ENCODE measurements at places on chromosomes 1 and 21.

DNA sequence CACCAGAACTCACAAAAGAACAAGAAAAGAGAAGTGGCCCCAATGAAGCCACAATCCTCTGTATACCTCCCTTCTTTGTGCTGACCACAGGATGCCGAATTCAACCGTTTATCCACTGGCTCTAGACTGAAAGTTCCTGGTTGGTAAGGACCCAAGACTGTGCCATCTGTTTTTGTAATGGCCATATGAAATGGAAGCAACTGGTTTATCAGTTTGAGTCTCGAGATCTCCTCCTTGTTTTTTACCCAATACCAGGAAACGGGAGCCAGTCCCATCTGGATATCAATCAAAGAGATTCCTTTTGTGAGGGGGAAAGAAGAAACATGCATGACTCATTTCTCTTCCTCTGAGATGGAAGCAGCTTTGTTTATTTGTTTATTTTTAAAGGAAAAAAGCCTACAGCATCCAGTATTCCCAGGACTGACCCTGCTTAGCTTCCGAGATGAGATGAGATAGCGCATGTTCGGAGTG, 32.4 kb upstream of the ZNF124 start:
- no peak for DNase-seq

GRCh38 chr1:173038875-173039554, 11.7 kb downstream of the TNFSF18 start:
- no peak for DNase-seq

DNA sequence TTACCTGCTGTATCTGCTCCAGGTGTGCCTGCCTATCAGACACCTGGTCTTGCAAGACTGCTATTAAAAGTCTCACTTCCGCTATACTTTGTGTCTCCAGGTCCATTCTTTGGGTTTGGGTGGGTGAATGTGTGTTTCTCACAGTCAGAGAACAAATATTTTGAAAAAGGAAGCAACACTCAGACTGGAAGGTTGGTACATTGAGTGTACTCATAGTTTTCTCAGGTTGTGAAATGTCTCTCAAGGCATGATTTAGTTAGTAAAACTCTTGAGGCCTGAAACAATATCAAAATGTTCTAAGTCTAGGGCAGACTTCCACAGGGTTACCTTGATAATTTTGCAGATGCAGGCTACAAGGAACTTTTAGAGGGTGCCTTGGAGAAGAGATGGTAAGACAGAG, 429.9 kb upstream of the ZRANB2 start:
- DNase-seq: no peak

DNA sequence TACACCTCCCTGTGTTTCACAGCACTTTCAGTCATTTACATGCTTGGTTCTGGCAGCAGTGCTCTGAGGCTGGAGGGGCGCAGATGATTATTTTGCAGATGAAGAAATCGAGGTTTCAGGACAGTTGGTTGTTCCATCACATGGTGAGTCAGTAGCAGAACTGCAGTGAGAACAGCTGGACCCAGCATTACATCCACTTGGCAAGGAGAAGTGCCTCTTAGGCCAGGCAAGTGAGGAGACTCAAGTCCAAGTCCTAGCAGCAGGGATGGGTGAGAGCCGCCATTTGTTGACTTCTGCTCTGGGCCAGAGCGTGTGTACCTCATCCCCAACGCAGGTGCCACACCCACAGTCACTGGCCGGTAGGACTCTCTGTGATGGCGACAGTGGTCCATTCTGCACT, 26.8 kb upstream of the EPHA8 start:
- no peak for DNase-seq

- no peak for DNase-seq
Measured at GRCh38 chr1:9322661-9323244, 30.1 kb downstream of the SPSB1 start.

GRCh38 chr1:47705517-47706130, 267.8 kb downstream of the FOXD2 start:
- DNase-seq: no peak

GRCh38 chr1:8390707-8391106, 72.8 kb downstream of the SLC45A1 start:
- DNase-seq: no peak

DNA sequence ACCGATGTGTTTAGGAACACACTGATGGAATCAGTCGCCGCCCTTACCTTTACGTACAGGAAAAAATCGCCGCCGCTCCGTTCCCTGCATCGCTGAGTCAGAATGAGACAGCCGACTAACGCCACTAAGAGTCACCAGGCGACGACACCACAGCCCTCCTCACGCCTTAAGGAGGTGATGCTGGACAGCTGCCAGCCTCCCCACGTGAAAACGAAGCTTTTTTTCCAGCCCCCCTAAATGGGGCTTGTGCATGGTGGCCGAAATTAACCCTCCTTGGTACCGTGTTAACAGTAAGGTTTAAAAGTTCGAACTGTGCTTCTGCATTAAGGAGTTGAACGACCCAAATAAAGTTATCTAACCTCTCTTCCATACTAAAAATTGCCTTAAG, 511 bp downstream of the DNTTIP2 start:
- DNase-seq: peak; percentile 46

GRCh38 chr1:33157131-33157530, 24.7 kb downstream of the TRIM62 start:
- no peak for DNase-seq

DNA sequence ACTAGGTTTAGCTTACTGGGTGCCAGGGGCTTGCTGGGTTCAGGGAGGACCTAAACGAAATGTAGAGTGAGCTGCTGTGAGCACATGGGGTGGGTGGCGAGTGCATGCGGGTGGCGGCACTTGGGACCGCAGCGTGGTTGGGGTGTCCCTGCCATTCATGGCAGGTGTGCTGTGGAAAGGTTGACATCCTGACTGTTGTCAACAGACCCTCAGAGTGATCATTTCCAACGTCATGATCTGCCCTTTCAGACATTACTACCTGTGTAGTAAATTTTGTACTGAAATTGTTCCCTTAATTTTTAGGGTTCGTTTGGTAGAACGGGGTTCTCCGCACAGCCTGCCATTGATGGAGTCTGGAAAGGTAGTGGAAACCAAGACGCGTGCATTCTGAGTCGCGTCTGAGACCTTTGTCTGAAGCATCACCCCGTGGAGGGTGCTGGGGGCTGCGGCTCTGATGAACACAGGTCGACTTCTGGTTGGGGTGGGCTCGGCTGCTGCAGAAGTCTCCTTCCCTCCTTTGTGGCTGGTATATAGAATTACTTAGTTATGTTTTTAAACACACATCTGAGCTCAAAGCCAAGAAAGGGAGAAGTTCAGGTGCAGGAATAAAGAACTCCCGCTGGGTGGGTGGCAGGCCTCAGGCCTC, 43.3 kb downstream of the S100B start:
- DNase-seq: no peak

DNA sequence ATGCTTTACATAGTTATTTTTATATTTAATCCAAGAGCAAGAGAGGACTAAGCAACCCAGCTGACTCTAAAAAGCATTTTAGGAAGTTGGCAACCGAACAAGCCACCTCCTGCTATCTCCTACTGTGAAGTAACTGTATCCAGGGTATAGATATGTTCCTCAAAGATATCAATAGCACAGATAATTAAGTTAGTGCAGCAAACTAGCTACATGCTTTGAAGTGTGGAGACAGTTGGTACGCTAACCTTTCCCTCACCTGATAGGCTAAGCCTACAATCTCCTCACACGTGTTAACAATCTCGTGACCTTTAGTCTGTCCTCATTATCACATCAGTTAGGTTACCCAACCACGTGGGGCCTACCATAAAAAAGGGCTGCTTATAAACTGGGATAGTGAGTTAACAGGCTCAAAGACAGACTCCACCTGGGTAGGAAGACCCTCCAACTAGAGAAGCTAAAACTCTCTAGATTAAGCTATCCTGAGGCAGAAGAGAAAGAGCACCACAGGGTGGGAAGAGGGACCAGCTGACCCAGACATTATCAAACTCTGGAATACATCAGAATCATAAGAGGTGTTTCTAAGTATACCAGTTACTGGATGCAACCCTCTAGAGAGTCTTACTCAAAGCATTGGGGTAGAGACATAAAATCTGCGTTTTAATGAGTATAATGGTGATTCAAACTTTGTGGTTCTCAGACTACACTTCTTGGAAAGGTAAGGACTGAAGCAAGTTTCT, 340.1 kb upstream of the ESRRG start:
- DNase-seq: no peak

DNA sequence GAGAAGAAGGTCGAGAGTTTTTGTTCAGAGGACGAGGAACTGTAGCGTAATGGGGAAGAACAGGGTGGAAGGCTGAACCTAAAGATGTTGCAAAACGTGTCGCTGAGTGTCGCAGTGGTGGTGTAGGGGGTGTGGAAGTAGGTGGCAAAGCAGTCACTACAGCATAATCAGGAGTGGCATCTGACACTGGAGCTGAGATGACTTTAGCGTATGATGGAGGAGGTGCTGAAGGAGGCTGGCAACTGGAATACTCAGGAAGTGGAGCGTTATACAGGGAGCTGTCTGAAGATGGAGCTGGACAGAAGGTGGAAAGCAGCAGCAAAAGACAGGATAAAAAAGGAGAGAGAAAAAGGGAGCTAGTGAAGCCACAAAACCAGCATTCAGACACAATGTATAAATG, 89.9 kb upstream of the LBR start:
- DNase-seq: no peak

DNA sequence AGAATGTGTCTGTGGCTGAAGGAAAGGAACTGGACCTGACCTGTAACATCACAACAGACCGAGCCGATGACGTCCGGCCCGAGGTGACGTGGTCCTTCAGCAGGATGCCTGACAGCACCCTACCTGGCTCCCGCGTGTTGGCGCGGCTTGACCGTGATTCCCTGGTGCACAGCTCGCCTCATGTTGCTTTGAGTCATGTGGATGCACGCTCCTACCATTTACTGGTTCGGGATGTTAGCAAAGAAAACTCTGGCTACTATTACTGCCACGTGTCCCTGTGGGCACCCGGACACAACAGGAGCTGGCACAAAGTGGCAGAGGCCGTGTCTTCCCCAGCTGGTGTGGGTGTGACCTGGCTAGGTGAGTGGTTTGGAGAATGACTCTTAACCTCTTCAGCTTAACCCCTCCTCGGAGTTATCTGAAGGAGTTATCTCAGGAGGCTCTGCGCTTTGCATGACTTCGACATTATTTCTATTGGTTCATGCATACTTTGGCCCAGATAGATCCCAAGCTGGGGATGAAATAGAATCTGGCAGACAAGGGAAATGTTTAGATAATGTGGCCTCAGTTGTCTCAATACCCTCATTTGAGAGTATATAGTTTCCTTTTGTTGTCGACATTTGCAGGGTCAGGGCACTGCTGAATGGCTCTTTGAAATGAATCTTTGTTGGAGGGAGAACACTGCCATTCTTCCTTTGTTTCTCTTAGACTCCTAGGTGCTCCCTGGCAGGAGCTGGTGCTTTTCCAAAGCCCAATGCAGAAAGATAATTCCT, 39.7 kb downstream of the PTGFRN start:
- no peak for DNase-seq

DNA sequence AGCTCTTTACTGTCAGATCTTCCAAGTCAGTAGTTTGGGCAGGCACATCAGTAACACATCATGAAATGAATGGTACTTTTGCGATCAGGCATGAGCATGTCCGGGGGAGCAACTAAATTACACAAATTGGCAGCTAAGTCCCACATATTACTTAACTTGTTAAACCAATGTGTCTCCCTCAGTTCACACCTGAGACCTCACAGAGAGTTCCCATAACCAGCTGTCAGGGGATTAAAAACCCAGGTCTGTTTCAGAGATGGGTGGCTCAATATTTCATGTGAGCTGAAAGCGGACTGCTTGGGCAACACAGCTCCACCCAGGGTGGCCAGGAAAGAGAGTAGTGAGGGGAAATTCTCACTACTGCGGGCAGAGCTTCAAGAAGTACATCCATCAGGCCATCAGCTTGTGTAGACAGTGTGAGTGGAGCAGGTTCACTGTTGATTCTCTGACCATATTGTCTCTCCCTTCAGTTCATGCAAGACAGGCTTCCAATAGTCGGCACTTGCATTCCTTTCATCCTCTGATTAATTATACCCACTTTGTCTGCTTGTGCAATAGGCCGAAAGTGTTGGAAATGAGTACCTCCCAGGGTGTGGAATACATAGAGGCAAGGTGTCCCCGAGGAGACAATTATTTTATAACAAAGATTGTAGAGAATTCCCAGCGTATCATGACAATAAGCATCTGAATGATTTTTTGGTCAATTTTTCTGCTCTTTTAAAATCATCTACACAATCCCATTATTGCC, 139.9 kb downstream of the PTGER3 start:
- no peak for DNase-seq

DNA sequence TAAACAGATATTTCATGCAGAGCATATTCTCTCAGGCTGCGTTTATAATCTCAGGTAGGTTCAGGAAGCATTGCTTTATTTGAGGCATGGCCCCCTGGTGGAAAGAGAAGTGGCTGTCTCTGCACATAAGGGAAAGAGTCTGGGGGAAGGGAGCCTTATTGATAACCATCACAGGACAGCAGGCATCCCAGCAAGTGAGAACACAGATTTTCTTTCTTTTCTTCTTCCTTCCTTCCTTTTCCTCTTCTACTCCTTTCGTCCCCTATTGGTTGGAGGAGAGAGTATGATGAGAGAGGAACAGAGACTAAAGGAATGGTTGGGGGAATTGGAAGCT, 21.9 kb downstream of the TSNAX start:
- DNase-seq: peak; percentile 14

GRCh38 chr1:89884718-89885596, 64.1 kb downstream of the LRRC8D start:
- no peak for DNase-seq

- DNase-seq: no peak
Measured at GRCh38 chr1:70633004-70633403, 221.9 kb downstream of the CTH start.

GRCh38 chr1:68346188-68346808, 103.5 kb downstream of the RPE65 start:
- no peak for DNase-seq

DNA sequence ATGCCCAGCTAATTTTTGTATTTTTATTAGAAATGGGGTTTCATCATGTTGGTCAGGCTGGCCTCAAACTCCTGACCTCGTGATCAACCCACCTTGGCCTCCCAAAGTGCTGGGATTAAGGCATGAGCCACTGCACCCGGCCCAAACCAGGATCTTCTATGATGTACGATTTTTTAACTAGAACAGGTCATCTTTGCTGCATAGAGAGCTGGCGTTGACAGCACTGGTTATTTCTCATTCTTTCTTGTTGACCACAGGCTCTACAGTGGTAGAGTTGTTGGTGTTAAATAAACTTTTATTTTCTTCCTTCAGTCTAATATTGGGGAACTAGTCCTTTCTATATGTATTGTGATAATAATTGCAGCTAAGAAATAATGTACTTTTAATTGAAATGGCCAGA, 3.8 kb upstream of the MAB21L3 start:
- no peak for DNase-seq

DNA sequence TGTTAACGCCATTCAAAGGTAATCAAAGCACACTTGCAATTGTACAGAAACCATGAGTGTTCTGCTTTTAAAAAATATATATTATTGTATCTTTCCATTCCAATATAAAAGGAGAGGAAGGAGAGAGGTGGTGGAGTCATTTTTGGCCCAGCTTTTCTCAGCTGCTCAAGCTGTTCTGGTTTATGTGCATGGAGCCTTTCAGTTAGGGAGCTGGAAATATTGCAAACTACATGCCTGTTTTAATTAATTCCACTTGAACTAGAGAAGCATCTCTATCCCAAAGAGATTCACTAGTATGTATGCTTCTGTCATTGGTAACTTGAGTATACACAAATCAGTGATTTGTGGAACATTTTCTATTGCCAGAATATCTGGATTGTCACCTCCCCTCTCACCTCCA, 28.5 kb upstream of the C1orf105 start:
- DNase-seq: no peak

GRCh38 chr1:220787069-220787619, 431 bp downstream of the MTARC1 start:
- no peak for DNase-seq
